ENCODE measurements at places on chromosomes 6 and 20.

- DNase-seq: peak; percentile 54
Observed at GRCh38 chr6:139531148-139532115, 157.0 kb upstream of the CITED2 start.

GRCh38 chr20:33423141-33423834 is 20.3 kb downstream of the SNTA1 start:
- no peak for DNase-seq

GRCh38 chr6:148671085-148671484 is 75.7 kb upstream of the UST start:
- DNase-seq: no peak

- no peak for DNase-seq
Observed at GRCh38 chr6:168292826-168293225, 26.8 kb downstream of the DACT2 start.

- DNase-seq: no peak
Observed at GRCh38 chr6:118876198-118876597, 17.8 kb upstream of the ASF1A start.

DNA sequence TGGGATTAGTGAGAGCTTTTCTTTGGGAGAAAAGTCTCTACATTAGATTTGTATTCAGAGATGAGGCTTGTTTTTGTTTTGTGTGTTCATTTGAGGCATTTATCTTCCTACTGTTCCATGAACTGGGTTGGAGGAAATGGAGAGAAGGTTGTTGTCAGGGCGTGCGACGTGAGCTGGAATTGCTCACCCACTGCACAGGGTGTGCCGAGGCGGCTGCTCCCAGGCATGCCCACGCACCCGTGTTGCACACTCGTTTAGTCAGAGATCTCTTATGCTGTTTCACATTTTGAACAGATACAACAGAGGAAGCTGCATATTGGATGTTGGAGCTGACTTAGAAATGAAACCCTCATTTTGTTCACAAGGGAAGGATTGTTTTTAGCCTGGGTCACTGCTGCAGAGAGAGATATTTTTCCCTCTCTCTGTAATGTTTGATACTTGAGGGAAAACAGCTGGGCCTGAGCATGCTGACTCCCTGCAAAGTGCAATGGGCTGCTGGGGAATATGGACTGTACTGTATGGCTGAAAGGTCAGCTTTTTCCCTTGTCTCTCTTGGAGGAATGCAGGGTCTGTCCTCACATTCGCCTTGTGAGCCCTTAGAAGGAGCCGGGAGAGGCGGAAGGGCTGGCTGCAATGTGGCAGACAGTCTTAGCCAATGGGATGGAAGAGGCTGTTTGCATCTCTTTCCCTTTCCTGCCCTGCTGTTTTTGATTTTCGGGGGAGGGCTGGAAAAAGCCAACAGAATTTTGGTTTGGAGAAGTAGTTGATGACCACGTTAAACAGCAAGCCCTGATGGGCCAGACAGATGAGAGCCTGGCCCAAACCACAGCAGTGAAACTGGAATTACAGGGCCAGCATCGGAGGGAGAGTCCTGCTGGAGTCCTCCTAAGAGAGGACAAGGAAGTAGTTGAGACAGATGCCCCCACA is 170.8 kb downstream of the SASH1 start:
- DNase-seq: no peak

DNA sequence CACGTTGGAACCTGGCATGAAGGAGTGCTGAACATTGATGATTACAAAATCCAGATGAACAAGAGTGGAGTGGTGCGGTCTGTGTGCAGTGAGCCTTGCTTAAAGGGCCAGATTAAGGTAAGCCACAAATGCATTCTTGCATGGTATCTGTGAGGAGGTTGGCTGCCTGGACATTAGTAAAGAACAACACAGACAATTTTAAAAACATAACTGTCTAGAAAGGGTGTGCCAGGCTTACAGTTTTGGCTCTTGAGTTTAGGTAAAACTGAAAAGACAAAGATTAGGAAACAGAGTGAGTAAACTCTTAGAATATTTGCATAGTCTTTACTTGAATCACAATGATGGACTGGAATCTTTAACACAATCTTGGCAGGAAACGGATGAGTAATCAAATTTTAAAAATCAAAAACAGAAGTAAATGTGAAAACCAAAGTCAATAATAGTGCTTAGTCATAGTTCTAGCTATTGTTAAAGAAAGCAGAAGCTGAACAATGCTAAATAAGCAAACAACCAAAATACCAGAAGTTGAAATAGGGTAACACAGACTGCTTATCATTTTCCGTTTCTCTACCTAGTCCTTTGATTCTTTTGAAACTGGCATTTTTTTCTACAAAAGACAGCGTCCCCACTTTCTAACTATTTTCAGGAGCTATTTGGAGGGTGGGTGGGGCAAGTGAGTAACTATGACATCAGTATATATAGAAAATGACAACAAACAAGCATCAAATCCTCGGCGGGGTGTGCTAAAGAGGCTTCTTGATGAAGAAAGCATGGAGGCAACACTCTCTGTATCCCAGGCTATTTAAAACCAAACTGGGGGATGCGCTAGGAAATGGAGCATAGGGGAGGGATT is 185.8 kb upstream of the RAB32 start:
- DNase-seq: no peak

- no peak for DNase-seq
Observed at GRCh38 chr6:13524801-13525508, 37.6 kb upstream of the GFOD1 start.
